Activated CD4-positive, alpha-beta T cell treated with anti-CD3 and anti-CD28 coated beads, Interleukin-2, Interleukin-4, amounts not matched to agents 100 ng/mL and 50 ng/mL, durations not matched to agents 16 hours and 8 hours (primary cell): ENCODE measurements at places on chromosomes 4 and X.

- no peak for DNase-seq
Observed at GRCh38 chr4:3834186-3834662, 68.0 kb downstream of the ADRA2C start.

DNA sequence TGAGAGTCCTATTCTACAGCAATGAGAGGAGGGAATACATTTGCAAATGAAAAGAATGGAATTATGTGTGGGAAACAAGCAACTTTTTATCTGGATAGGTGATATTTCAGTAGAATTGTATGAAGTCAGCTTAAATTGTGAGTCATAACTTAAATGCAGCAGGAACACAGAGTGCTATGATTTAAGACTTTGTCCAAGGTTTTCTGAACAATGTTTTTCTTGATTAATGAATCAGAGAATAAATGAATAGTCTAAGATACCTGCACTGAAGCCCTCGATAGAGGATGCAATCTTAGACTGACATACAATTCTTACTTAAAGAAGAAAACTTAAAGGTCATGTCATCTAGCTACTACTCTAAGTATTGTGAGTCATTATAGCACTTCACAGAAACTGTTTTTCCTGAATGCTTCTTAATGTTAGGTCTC lies 8.0 kb downstream of the ARHGEF38 start:
- no peak for DNase-seq

GRCh38 chr4:67371615-67372014 lies 173.7 kb downstream of the CENPC start:
- DNase-seq, result no peak

- DNase-seq, result peak; percentile 68
Observed at GRCh38 chr4:81505004-81505598, 33.4 kb upstream of the RASGEF1B start.

DNA sequence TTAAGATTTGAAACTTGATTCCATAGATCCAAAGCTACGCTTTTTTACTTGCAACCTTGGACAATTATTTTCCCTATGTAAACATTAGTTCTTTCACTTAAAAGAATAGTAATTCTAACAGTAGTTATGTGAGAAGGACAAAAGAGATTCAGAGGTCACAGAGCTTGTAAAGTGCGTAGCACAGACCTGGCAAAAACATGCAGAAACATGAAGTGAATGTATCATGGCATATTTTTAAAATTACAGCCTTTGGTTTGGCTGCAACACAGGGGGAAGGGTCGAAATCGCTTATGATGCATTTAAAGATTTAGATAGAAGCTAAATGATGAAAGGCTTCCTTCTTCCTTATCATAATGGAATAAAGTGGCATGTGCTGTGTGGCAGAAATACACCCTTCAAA lies 1068.8 kb downstream of the ARAP2 start:
- DNase-seq, result no peak

DNA sequence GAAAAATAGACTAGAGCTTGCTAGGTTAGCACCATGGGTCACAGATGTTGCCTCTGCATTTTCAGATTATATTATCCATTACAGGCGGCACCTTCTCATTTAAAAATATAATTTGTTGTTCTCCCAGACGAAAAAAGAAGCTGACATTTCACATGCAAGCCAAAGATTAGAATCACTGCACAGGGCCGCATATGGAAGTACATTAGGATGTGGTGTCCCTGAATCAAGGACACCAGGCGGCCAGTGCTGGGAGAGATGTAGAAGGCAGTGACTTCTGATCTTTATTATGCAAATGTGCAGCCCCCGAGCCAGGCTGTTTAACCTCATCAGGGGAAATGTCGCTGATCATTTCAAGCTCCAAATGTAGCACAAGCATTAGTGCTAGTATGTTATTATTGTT lies 22.8 kb downstream of the REELD1 start:
- no peak for DNase-seq

- DNase-seq, result no peak
Observed at GRCh38 chr4:85777908-85778631, 303.1 kb downstream of the ARHGAP24 start.

DNA sequence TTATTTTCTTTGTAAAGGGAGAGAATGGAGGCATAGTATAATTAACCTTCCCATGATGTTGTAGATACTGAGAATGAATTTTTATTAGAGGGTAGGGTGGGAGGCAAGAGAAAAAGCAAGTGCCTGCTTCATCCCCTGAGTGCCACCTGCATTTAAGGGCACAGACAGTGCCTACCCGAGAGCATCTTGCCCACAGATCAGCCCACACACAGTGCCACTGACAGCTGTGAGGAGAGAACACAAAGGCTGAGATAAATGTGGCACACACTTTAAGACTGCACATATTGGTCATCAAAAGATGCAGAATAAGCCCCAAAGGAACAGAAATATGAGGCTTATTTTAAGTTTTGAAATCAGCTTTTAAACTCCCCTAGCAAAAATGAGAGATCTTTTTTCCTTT lies 250.8 kb downstream of the SLC39A8 start:
- DNase-seq, result no peak

GRCh38 chrX:135309430-135309923 lies at the start of gene ETDC:
Gene ETDC, plus strand, starts transcription at chrX:135309480. Its CDS starts 0 bp downstream, at chrX:135309480.
- no peak for DNase-seq

DNA sequence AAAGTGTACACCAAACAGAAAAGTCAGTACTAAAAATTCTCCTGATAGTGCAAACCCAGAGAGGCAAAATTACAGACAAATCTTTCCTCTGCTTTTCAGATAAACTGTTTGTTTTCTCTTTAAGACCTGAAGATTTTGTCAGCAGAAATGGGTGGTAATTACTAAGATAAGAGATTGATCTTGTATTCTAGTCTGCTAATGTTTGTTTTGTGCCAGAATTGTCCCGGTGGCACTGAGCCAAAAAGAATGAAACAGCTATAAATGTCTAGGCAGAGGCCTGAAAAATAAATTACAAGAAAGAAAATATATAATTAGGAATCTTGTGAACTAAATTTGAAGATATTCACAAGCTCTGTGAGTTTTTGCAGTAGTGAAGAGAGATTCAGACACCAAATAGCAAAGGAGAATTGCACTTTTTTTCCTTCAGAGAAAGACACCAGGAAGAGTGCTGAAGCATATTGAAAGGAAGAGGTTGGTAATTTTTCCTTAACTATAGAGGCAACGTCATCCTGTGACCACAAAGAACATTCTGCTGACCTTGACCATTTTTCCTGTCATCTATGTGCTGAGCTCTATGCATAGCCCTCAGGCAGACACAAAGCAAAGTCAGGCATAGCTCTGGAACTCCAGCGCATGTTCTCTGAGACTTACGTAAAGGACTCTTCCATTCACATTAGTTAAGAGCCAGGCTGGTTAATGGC lies 314.5 kb upstream of the RASGEF1B start:
- DNase-seq, result peak; percentile 32

GRCh38 chr4:14165222-14165920 lies 537.8 kb upstream of the BOD1L1 start:
- DNase-seq, result no peak
